T-helper 17 cell (primary cell): ENCODE measurements at places on chromosomes 5 and 9. TPM values are rescaled to one million over a fixed set of nuclear protein-coding genes. Genes with fewer than 3 reads are reported as not detected.

- DNase-seq: no peak
- no peak overlapping the region for H3K27ac ChIP-seq
- no peak overlapping the region for H3K4me3 ChIP-seq
These were observed 470.7 kb downstream of the CDK5RAP2 start for GRCh38 chr9:120109242-120109641.

GRCh38 chr5:61347080-61347479 lies 15.0 kb downstream of the ZSWIM6 start:
- H3K27ac ChIP-seq: no peak overlapping the region
- H3K27me3 ChIP-seq: no peaks in the 10 kb centered on the region
- no peak overlapping the region for H3K4me3 ChIP-seq
- no peaks in the 10 kb centered on the region for H3K36me3 ChIP-seq
- H3K4me1 ChIP-seq: peaks cover 26% of the 10 kb centered on the region

DNA sequence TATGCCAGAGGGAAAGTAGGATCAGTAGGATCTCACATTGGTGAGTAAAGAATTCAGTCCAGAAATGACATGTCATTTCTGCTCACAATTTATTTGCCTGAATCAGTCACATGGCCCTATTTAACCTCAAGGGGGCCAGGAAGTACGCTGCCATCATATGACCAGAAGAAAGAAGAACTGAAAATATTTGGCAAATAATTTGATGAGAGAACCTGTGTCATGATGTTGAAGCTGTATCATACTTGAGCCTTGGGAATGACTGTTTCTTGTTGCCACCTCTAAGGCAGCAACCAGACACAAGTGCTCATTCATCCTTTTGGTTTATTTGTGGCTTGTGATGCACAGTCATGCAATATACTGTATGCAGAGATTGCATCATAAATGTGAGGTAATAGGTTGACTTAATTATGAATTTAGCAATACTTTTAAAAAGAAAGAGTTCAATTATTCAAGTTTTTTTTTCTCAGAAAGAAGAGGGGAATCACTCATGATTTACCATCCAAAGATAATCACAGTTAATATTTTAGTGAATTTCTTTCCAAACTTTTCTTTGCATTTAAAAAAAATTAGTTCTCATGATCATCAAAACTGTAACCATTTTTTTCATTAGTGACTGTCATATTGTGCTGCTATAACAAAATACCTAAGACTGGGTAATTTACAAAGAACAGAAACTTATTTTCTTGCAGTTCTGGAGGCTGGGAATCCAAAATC lies 8.2 kb upstream of the ZFYVE16 start:
- no peak overlapping the region for H3K27ac ChIP-seq
- H3K4me1 ChIP-seq: no peaks in the 10 kb centered on the region
- no peak for DNase-seq
- H3K36me3 ChIP-seq: no peaks in the 10 kb centered on the region
- H3K4me3 ChIP-seq: no peak overlapping the region
- peaks cover 23% of the 10 kb centered on the region for H3K27me3 ChIP-seq

GRCh38 chr9:124781967-124782660 lies 5.2 kb downstream of the OLFML2A start:
- no peak overlapping the region for H3K4me3 ChIP-seq
- DNase-seq: no peak
- H3K4me1 ChIP-seq: peaks cover 2% of the 10 kb centered on the region
- no peak overlapping the region for H3K27ac ChIP-seq
- peaks cover 11% of the 10 kb centered on the region for H3K27me3 ChIP-seq

DNA sequence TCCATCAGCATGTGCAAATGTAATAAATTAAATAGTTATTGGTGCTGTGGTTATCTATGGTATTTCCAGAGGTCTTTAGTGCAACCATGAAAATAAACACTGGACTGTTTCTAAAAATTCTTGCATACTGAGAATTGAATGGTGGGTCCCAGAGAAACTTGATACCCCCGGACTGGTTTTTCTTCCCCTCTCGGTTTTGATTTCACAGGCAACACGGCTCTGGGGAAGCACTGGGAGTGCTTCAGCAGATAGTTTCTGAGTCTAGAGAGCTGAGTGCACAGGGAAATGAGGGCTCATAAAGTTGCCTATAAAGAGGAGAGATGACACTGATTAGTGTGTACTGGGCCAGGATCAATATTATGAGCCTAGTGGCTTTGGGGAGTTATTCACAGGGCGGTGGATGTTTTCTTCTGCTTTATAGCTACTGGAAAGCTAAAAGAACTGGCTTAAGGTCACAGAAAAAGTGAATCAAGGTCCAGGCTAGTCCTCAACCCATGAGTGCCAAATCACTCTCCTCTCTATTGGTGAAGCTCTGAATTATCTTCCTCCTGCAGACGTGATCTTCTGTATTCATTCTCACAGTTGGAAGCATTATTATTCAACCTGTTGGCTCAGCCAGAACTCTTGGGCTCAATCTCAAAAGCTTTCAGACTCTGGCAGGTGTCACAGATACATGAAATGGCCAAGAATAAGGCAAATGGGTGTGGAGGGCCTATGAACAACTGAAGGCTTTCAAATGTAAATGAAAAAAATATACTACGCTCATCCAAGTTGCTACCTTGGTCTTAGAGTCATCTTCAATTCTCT lies 170.2 kb upstream of the HMHB1 start:
- peaks cover 5% of the 10 kb centered on the region for H3K27me3 ChIP-seq
- H3K36me3 ChIP-seq: no peaks in the 10 kb centered on the region
- DNase-seq: no peak
- no peak overlapping the region for H3K4me3 ChIP-seq

DNA sequence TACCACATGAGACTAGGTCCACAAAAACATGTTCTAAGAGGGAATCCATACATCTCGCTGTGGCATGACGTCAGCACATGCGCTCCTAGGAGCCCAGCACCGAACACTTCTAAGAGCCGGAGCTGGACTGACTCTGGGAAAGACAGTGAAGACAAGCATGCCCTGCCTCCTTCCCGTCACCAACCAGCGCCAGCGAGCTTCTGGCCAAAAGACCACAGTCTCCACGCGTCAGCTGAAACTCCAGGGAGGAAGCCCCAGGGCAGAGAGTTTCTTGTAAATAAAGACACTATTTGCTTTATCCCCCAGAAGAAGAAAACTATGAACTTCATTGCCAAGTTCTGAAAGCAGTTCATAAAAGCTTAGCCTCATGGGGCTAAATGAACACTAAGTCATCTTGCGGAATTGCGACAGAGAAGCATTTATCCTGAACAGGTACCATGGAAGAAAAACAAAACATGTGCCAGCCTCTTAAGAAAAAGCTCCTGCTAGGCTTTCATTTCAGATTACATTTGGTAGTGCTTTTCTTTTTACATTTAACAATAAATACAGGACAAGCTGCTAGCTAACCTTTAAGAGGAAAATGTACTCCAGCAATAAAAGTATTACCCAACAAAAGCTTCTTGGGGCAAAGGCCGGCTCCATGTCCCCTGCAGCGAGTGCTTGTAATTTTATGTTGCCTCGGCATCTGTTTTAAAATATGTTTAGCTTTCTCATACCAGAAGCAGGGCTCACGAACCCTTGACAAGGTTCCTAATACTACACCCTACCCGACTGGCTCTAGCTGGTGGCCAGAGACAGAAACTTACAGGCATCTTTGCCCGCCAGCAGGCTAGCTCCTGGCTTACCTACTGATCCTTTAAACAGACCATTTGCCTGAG lies 96.5 kb downstream of the PRRT1B start:
- peak overlapping the region; percentile 94 for H3K27ac ChIP-seq
- peaks cover 3% of the 10 kb centered on the region for H3K36me3 ChIP-seq

- no peak overlapping the region for H3K4me3 ChIP-seq
- H3K36me3 ChIP-seq: peaks cover 8% of the 10 kb centered on the region
- no peak for DNase-seq
- peaks cover 15% of the 10 kb centered on the region for H3K4me1 ChIP-seq
- H3K27me3 ChIP-seq: no peaks in the 10 kb centered on the region
These were observed 155.6 kb downstream of the SMARCA2 start for GRCh38 chr9:2170722-2171121.

DNA sequence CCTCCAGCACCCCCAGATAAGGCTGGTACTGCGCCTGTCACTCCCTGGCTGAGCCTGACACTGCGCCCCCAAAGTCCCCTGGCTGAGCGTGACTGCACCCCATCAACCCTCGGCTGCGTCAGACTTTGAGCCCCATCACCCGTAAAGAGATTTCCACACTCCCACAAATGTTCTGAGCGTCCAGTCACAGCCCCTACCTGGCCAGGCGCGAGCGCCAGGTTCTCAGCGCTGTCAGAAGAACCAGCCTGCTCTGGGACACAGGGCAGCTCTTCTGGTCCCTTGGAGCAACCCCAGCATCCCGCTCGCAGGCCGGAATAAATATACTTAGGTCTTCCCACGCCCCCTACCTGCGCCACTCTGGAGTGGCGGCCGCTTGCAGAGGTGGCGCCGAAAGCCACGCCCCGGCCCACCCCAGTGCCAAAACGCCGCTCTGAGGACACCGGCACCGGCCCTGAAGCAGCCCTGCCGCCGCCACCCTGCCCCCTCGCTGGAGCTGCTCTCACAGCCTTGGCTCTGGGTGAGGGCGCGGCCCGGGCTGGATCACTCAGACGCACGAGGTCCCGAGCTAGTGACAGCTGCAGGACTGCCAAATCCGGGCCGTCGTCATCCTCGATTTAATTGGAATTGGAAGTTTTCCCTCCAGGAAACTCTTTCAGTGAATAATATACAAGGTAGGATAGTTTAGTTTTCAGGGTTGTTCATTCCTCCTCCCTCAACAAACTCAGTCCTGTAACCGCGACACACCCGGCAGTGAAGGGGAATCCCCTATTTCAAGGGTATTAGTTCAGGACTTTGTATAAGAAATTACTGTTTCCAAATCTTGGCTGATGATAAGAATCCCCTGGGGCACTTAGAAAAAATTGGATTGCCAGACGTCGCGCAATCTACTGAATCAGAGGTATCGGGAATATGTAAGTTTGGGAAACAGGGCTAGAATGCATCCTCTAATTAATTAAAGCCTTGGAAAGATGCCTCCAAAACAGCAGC lies 1.2 kb upstream of the CEMIP2 start:
- H3K4me1 ChIP-seq: peaks cover 36% of the 10 kb centered on the region
- H3K4me3 ChIP-seq: peak overlapping the region; percentile 98
- H3K27me3 ChIP-seq: no peaks in the 10 kb centered on the region
- peak; percentile 71 for DNase-seq
- H3K36me3 ChIP-seq: peaks cover 2% of the 10 kb centered on the region

GRCh38 chr9:93591301-93592007 lies 15.1 kb downstream of the PHF2 start:
- no peaks in the 10 kb centered on the region for H3K36me3 ChIP-seq
- H3K4me1 ChIP-seq: peaks cover 48% of the 10 kb centered on the region
- H3K4me3 ChIP-seq: peak overlapping the region; percentile 19

- no peak overlapping the region for H3K27ac ChIP-seq
- H3K4me3 ChIP-seq: no peak overlapping the region
- no peak for DNase-seq
- H3K4me1 ChIP-seq: no peaks in the 10 kb centered on the region
- no peaks in the 10 kb centered on the region for H3K36me3 ChIP-seq
These were observed 41.7 kb downstream of the PALM2AKAP2 start for GRCh38 chr9:109821711-109822110.

- no peaks in the 10 kb centered on the region for H3K36me3 ChIP-seq
- H3K4me1 ChIP-seq: no peaks in the 10 kb centered on the region
- DNase-seq: no peak
- H3K4me3 ChIP-seq: no peak overlapping the region
- no peak overlapping the region for H3K27ac ChIP-seq
These were observed 433.8 kb upstream of the CDH9 start for GRCh38 chr5:27472000-27472763.

The SPAAR gene
- not detected for total RNA-seq

The IQGAP2 gene
- total RNA-seq: 117 TPM

The QRFP gene
- not detected for total RNA-seq

The PRLR gene
- total RNA-seq: not detected

The GCNT4 gene
- total RNA-seq: 4.9 TPM

The UBE2QL1 gene
- total RNA-seq: 0.05 TPM

The ORM2 gene
- not detected for total RNA-seq
